MM.1S (cell line): ENCODE measurements at places on chromosomes 1 and 21.
A peak's percentile ranks its signal among the peaks of the same experiment; 100 is the strongest.

DNA sequence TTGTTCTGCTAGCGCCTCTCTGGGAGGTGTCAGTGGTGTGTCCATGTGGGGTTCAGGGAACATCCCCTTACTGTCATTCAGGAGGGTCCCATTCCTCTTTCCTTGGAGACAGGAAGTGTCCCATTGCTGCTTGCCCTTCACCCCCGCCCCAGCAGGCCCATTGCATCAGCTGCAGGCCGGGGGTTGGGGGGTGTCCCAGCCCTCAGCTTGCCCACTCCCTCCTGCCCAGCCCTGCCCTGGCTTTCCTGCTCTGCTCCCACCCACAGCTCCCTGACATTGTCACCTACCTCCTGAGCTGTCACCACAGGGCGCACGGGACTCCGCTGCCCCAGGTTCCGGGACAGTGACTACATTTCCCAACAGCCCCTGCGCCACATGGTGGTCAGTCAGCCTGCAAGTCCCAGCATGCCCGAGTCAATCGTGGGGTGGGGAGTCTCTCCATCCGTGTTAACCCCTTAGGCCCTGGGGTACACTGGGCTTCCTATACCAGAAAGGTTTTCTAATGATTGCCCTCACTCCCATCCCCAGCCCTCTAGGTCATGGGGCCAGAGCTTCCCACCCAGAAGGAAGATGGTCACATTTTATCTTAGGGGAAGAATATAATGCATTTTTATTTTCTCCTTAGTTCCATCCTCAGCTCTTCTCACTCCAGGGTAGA lies at the start of gene INPP5B:
Gene INPP5B, minus strand, starts transcription at position 351 of the 658 bp plus-strand sequence. CDS start 745 bp downstream, outside the sequence.
- no peaks in the 10 kb centered on the region for H3K27me3 ChIP-seq
- peak within 1 kb of the TSS; percentile 16; the same call in 1 of the 2 replicates for H3K27ac ChIP-seq
- DNase-seq, result peak; percentile 84
- H3K36me3 ChIP-seq, result no peaks in the 10 kb centered on the region
- H3K4me3 ChIP-seq, result peak within 1 kb of the TSS; percentile 88
- peaks cover 11% of the 10 kb centered on the region for H3K4me1 ChIP-seq

DNA sequence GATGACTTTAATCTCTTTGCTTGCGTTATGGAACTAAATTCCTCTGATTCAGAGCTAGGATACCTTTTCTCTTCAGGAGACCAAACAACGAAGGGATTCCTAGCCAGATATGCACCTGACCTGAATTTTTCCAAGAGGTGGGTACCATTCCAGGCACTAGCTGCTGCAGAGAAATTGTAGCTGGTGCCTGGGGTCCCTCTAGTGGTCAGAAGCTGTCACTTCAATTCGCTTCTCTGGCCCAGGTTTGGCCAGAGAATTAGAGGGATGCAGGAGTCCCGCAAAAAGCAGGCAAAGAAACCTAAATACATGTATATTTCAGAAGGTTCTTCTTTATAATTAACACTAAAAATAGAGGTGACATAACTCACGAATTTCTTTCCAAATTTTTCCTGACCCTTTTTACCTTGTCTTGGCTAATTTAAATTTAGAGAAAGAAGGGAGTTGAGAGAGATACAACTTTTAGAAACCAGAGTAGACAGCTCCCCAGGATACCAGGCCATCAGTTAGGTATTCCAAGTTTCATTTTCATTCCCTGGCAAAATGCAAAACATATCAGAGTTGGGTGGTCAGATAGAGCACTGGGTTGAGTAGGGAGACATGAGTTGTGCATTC lies 9.6 kb downstream of the ACKR1 start:
- peaks cover under 1% of the 10 kb centered on the region; the same call in 1 of the 2 replicates for H3K27me3 ChIP-seq
- H3K4me1 ChIP-seq, result no peaks in the 10 kb centered on the region
- DNase-seq, result peak; percentile 58
- H3K4me3 ChIP-seq, result no peak overlapping the region
- no peak overlapping the region for H3K27ac ChIP-seq
- no peaks in the 10 kb centered on the region for H3K36me3 ChIP-seq

- H3K27ac ChIP-seq, result no peak within 1 kb of the TSS
- DNase-seq, result peak; percentile 23
- H3K4me3 ChIP-seq, result no peak within 1 kb of the TSS; the same call in 1 of the 2 replicates
- H3K4me1 ChIP-seq, result peaks cover 2% of the 10 kb centered on the region; the same call in 1 of the 2 replicates
- peaks cover 90% of the 10 kb centered on the region for H3K27me3 ChIP-seq
Observed at GRCh38 chr1:3453891-3454810, at the start of gene ARHGEF16. Gene ARHGEF16 (plus strand): TSS chr1:3454665. CDS start chr1:3463085, 8,420 bp downstream.

- H3K27me3 ChIP-seq, result no peaks in the 10 kb centered on the region
- no peak overlapping the region for H3K4me3 ChIP-seq
- H3K27ac ChIP-seq, result no peak overlapping the region
- DNase-seq, result no peak
- H3K4me1 ChIP-seq, result peaks cover 9% of the 10 kb centered on the region; the same call in 1 of the 2 replicates
- peaks cover 12% of the 10 kb centered on the region for H3K36me3 ChIP-seq
Observed at GRCh38 chr1:26281091-26281958, 1.4 kb downstream of the SH3BGRL3 start.

GRCh38 chr1:67890857-67891256 lies 57.6 kb upstream of the GNG12 start:
- no peak overlapping the region for H3K4me3 ChIP-seq
- no peaks in the 10 kb centered on the region for H3K27me3 ChIP-seq
- no peak for DNase-seq
- no peaks in the 10 kb centered on the region for H3K4me1 ChIP-seq
- no peak overlapping the region for H3K27ac ChIP-seq
- H3K36me3 ChIP-seq, result no peaks in the 10 kb centered on the region

- peaks cover 78% of the 10 kb centered on the region for H3K27me3 ChIP-seq
- no peaks in the 10 kb centered on the region for H3K36me3 ChIP-seq
- H3K4me3 ChIP-seq, result no peak overlapping the region
Observed at GRCh38 chr21:42405064-42406013, 1.6 kb downstream of the UBASH3A start.

GRCh38 chr1:232980355-232980978 lies 30.1 kb downstream of the NTPCR start:
- no peaks in the 10 kb centered on the region for H3K36me3 ChIP-seq
- no peak overlapping the region for H3K4me3 ChIP-seq

GRCh38 chr1:74392840-74393239 lies 119.6 kb downstream of the LRRC53 start:
- no peak overlapping the region for H3K4me3 ChIP-seq
- no peaks in the 10 kb centered on the region for H3K36me3 ChIP-seq
- no peaks in the 10 kb centered on the region for H3K27me3 ChIP-seq
- DNase-seq, result no peak
- no peaks in the 10 kb centered on the region for H3K4me1 ChIP-seq
- H3K27ac ChIP-seq, result no peak overlapping the region

DNA sequence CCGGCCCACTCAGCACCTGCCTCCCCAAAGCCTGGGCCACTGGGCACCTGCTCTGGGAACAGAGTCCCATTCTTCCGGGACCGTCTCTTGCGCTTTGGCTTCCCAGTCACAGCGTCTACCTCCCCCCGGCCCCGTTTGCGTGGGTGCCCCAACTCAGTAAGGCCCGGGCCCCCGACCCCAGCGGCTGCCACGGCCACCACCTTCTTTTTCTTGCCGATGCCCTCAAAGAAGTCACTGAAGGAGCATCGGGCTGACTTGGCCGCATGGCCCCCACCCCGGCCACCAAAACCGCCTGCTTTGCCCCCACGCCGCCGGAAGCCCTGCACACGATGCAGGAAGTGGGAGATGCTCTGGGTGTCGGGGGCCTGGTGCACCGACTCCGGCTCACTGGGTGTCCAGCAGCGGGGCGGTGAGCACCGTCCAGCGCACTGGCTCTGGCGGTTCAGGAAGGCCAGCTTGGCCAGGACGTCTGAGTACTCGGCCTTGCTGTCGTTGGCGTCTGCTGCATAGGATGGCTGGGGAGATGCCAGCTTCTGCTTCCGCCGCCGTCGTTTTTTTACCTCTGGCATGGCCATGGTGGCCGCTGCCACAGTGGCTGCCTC lies 54.0 kb downstream of the AHDC1 start:
- H3K4me3 ChIP-seq, result no peak overlapping the region
- H3K36me3 ChIP-seq, result no peaks in the 10 kb centered on the region
- H3K4me1 ChIP-seq, result no peaks in the 10 kb centered on the region
- no peaks in the 10 kb centered on the region for H3K27me3 ChIP-seq
- DNase-seq, result no peak

DNA sequence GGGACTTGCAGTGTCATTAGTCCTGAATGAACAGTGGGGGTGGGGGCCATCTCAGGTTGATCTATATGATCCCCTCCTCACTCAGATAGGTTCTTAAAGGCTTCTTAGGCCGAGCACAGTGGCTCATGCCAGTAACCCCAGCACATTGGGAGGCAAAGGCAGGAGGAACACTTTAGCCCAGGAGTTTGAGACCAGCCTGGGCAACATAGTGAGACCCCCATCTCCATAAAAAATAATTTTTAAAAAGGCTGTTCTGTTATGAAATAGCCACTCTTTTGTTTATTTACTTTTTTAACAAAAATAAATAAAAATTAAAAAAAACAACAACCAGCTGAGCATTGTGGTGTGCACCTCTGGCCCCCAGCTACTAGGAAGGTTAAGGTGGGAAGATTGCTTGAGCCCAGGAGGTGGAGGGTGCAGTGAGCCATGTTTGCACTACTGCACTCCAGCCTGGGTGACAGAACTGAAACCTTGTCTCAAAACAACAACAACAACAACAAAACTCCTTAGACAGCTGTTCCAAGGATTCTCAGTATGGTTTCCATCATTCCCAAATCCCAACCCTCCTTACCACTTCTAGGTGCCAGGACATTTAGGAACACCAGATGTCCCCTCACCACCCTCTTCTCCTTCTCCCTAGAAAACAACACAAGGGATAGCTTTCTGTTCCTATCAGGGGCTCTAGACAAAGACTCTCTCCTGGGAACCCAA lies 2.0 kb upstream of the TRAPPC3 start:
- H3K27ac ChIP-seq, result peak overlapping the region; percentile 96; the same call in 1 of the 2 replicates
- DNase-seq, result no peak
- H3K36me3 ChIP-seq, result no peaks in the 10 kb centered on the region
- H3K4me1 ChIP-seq, result peaks cover 22% of the 10 kb centered on the region
- no peaks in the 10 kb centered on the region for H3K27me3 ChIP-seq

GRCh38 chr1:43861988-43862735 lies 71.4 kb upstream of the ARTN start:
- peaks cover 29% of the 10 kb centered on the region for H3K4me1 ChIP-seq
- DNase-seq, result no peak

GRCh38 chr1:14215151-14215550 lies 383.3 kb upstream of the KAZN start:
- H3K4me1 ChIP-seq, result no peaks in the 10 kb centered on the region
- no peak overlapping the region for H3K27ac ChIP-seq
- no peak overlapping the region for H3K4me3 ChIP-seq

GRCh38 chr1:8875216-8875861 lies 3.1 kb downstream of the ENO1 start:
- no peak for DNase-seq
- H3K4me1 ChIP-seq, result peaks cover 35% of the 10 kb centered on the region
- H3K27me3 ChIP-seq, result no peaks in the 10 kb centered on the region
- no peak overlapping the region for H3K27ac ChIP-seq

DNA sequence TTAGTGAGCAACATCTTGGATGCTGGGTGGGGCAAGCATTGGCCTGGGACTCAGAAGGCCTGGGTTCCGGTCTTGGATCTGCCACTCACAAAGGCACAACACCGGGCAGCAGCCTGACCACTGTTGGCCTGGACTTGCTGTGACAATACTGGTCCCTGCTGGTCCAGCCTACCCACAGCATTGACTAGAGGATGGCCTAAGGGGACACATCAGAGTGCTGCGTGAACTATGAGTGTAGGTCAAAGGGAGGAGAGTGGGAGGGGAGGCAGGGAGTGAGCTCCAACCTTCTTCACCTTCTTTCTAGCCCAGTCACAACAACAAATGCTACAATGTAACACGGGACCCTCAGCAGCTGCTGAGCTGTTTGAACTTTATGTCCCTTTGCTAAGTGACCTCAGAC lies 31.1 kb downstream of the TMEM50A start:
- no peak for DNase-seq
- no peaks in the 10 kb centered on the region for H3K4me1 ChIP-seq
- no peak overlapping the region for H3K4me3 ChIP-seq
- no peaks in the 10 kb centered on the region for H3K36me3 ChIP-seq
- H3K27ac ChIP-seq, result no peak overlapping the region
- H3K27me3 ChIP-seq, result no peaks in the 10 kb centered on the region

DNA sequence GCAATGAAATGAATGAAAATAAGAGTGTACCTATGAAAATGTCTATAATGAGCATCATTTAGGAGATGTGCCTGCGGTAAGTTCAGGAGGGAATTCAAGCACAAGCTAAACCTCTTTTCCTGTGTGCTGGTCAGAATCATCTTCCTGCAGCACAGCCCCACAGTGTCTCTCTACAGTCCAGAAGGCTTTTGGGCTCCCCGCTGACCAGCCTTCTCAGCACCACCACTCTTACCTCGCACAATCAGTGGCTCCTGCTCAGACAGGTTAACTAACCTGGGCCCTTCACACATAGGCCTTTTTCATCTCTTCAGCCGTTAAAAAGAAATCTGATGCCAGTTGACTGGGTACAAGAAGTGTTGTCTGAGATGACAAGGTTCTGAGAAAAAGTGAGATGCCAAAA lies 57.7 kb downstream of the LRRC8C start:
- H3K4me3 ChIP-seq, result no peak overlapping the region
- peaks cover 31% of the 10 kb centered on the region for H3K4me1 ChIP-seq
- no peaks in the 10 kb centered on the region for H3K27me3 ChIP-seq
- DNase-seq, result no peak
- no peak overlapping the region for H3K27ac ChIP-seq

DNA sequence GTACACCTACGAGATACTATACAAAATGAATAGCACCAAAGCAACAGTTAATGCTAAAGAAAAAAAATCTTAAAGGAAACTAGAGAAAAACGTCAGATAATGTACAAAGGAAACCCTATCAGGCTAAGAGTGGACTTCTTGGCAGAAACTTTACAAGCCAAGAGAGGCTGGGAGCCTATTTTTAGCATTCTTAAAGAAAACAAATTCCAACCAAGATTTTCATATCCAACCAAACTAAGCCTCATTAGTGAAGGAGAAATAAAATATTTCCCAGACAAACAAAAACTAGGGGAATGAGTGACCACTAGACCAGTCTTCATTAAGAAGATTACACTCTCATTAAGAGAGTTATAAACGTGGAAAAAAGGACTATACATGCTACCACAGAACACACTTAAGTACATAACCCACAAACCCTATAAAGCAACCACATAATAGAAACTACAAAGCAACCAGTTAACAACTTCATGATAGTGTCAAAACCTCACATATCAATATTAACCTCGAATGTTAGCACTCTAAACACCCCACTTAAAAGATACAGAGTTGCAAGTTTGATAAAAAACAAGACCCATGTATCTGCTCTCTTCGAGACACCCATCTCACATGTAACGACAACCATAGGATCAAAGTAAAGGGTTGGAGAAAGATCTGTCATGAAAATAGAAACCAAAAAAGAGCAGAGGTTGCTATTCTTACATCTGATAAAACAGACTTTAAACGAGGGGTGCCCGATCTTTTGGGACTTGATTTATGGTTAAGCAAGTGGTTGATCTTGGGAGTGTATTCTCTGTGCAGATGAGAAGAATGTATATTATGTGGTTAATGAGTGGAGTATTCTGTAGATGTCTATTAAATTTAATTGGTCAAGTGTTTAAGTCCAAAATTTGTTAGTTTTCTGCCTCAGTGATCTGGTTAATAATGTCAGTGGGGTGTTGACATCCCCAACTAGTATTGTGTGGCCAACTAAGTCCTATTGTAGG lies 1301.4 kb downstream of the PLA2G4A start:
- no peak overlapping the region for H3K4me3 ChIP-seq
- no peak overlapping the region for H3K27ac ChIP-seq
- no peaks in the 10 kb centered on the region for H3K4me1 ChIP-seq
- no peaks in the 10 kb centered on the region for H3K36me3 ChIP-seq
- H3K27me3 ChIP-seq, result no peaks in the 10 kb centered on the region
- no peak for DNase-seq

GRCh38 chr21:44819283-44820243 lies 1.7 kb upstream of the SUMO3 start:
- no peaks in the 10 kb centered on the region for H3K36me3 ChIP-seq
- H3K4me3 ChIP-seq, result no peak overlapping the region
- no peak overlapping the region for H3K27ac ChIP-seq
